ENCODE measurements at places on chromosomes 13 and 19. TPM values are rescaled to one million over a fixed set of nuclear protein-coding genes. Genes with fewer than 3 reads are reported as not detected.

DNA sequence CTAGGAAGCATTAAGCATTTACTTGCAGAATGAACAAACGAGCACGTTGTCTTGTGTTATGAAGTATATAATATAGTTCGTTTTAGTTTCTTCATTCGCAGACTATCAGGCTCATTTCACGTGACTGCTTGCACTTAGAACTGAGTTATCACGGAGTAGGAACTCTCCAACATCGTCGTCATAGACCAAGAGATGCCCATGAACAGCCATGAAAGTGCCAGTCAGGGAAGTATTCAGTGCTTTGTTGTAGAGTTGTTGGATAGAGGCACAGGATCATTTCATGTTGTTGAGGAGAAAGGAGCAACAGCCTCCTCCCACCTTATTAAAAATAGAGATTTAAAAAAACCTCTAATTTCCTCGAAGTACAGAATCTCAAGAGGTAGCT lies 977 bp upstream of the IL17D start:
- DNase-seq = no peak

GRCh38 chr19:46125447-46125846 lies 959 bp upstream of the IGFL3 start:
- DNase-seq = no peak

DNA sequence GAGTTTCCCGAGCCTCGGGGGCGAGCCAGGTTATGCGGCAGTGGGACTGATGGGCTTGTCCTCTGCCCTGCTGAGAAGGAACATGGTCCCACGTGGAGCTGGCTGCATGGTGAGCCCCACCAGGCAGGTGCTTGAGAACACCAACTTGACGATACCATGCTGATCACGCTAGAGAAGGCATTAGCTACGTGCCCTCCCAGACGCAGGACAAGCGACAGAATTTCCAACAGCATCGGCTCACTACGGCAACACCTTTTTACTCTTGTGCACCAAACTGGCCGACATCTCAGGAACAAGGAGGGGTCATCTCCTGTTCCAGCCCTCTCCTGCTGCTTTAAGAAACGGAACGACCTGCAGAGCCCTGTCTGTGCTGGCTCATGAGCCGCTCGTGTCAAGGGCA lies 8.3 kb downstream of the ZFR2 start:
- no peak for DNase-seq

DNA sequence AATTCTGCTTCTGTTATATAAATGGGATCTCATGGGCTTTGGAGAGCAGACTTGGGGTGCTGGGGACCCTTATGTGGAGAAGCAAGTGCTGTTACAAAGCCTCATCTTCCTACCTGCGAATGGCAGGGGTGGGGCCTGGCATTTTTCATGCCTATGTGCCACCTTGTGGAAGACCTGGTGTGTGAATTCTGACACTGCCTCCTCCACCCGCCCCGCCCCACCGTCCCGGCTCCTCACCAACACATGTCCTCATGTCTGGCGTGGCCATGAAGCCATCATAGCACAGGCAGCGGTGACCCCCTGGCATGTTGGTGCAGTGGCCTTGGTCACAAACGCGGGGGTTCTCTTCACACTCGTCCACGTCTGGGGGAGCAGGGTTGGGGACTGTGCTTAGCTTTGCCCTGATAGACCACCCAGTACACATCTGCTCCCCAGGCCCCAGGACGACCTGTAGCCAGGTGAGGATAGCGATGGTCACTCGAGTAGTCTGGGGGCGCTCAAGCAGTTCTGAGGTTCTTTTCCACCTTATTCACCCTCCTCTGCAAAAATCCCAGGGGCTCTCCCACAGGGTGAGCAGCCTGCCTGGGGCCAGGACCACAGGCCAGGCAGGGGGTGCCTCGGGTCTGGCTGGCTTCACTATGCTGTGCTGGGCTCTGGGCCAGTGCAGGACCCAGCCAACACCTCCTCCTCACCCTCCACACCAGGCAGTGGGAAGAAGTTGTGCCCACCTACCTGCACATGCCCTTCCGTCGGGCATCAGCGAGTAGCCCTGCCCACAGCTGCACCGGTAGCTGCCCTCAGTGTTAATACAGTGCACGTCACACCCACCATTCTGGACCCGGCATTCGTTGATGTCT lies 32.7 kb downstream of the FBN3 start:
- DNase-seq = no peak

HIPK4 gene
- not detected for total RNA-seq

ZNF737 gene
- total RNA-seq = 14.0 TPM

GRCh38 chr19:41332000-41332399 lies 21.7 kb downstream of the TGFB1 start:
- no peak for DNase-seq

IGLON5 gene
- 0.16 TPM for total RNA-seq

ZNF723 gene
- not detected for total RNA-seq

- DNase-seq = no peak
Measured at GRCh38 chr13:81171065-81171647, 830.2 kb upstream of the SPRY2 start.

GRCh38 chr19:31015778-31016177 lies 333.5 kb downstream of the TSHZ3 start:
- no peak for DNase-seq

DNA sequence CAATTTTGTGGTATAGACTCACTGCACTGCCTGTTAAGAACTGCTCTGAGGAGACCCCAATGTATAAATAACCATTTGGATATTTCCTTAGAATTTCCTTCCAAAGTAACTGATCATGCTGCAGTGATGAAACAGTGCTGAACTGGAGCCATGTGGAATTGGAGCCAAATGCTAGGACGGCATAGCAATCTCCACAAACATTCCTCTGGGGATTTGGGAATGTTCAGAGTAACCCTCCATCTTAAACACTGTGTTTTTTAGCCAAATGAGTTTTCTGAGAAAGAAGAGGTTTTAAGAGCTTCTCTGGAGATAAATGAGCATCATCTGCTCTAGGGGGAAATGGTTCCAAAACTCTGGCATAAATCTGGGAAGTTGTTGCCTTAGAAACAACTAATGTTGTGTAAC lies 98.2 kb downstream of the OLFM4 start:
- no peak for DNase-seq

- DNase-seq = no peak
Measured at GRCh38 chr19:4077007-4077374, 10.3 kb upstream of the ZBTB7A start.

SERP2 gene
- total RNA-seq = 1.1 TPM

F2RL3 gene
- total RNA-seq = not detected

RNF17 gene
- total RNA-seq = not detected

KIR3DL1 gene
- 0.14 TPM for total RNA-seq

DNA sequence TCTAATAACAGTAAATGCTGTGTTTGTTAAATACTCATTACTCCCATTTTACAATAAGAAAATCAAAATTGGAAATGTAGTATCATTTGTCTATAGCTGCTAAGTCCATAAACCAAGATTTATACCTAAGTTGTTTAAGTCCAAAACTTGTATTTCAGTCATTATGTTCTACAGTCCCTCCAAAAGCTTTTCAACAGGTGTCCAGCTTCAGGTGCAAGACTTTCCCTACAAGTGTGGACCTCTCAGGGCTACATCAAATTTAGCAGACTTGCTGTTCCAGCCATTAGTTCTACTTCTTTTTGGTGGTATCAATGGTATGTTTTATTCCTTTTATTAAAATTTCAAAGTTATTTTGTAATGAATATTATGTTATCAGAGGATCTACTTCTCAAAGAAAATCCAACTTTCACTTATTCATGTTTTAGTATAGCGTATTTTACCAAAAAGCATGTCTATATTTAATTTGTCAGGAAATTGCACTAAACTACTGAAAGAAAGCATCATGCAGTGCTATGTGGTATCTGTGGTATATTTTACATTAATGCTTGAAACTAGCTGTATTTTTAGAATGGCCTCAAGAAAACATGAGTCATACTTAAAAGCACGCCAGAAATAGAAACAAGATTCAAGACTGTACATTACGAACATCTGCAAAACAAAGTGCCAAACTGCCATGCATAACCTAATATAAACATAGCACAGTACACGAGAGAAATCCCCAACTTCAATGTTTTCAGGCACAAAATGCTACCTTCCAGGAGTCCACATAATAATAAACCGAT lies 44.5 kb downstream of the VWA8 start:
- no peak for DNase-seq

MTUS2 gene
- total RNA-seq = not detected

DNA sequence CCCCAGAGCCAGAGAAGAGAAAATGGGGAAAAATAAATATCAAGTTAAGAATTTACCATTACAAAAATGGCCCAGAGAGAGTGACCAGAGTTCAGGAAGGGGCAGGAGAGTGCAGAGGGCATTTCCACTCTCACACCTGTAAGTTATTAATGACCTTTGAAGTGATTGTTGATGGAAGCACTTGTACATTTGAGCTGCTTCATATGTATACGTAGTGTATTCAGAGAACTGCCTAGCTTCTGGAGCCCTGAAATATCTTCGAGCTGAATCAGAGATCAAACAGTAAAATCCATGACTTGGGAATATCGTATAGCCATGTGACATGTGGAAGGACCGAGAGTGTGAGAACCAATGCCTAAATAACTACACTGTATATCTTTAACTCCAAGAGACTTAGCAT lies 49.2 kb upstream of the PCCA start:
- DNase-seq = no peak

- DNase-seq = no peak
Measured at GRCh38 chr19:46830864-46831263, 19.8 kb downstream of the AP2S1 start.

DNA sequence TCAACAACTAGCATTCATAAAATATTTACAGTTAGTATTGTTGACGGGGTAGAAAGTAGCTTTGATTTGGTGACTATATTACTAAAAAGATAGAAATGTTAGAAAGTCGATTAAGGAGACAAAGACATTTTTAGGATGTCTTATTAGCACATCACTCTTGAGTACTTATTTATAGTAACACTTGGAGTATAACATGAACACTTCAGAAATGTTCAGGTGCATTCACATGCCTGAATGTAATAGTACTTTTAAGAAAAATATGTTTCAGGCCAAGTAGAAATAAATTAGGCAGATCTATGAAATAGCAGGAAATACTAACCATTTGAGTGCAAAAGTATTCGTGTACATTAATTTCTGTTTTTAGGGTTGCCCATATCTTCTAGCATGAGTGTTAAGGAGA lies 70.4 kb downstream of the CDK8 start:
- no peak for DNase-seq

DNA sequence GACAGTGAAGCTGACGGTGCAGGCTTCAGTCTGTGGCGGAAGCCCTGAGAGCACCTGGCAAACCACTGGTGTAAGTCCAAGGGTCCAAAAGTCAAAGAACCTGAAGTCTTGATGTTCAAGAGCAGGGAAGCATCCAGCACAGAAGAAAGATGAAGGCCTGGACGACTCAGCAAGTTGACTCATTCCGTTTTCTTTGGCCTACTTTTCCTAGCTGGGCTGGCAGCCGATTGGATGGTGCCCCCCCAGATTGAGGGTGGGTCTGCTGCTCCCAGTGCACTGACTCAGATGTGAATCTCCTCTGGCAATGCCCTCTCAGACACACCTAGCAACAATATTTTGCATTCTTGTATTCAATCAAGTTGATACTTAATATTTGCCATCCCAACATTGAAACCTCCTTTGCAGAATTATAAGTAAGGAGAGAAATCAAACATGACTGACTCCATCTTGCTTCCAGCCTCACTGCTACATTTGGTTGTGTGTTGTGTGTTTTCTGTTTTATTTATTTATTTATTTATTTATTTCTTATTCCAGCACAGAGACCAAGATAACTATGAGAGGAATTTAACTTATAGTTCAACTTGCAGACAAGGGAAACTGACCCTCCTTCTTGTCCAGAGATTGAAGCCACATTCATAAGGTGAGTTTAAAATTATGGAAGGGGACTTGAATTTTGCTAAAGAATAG lies 32.8 kb downstream of the IGFL2 start:
- DNase-seq = no peak

GRCh38 chr13:67227131-67227983 lies 2.8 kb downstream of the PCDH9 start:
- no peak for DNase-seq

- no peak for DNase-seq
Measured at GRCh38 chr13:63128716-63129115, 1713.1 kb upstream of the PCDH20 start.

DNA sequence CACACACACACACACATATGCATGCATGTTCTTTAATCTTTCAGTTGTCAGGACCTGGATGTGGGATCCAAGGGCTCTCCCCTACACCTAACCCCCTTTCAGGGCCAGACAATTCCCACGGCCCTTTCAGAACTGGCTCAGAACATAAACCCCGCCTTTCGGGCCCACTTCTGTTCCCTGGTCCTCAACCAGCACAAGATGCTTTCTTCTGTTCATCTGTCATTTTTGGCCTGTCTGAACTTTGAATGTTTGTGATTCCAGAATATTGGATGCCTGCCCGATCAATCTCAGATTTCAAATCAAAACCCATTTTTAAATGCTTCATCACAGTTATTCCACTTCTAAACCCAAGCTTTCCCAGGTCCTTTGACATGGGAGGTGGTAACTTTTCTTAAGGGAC lies 167.3 kb downstream of the USP12 start:
- no peak for DNase-seq

DNA sequence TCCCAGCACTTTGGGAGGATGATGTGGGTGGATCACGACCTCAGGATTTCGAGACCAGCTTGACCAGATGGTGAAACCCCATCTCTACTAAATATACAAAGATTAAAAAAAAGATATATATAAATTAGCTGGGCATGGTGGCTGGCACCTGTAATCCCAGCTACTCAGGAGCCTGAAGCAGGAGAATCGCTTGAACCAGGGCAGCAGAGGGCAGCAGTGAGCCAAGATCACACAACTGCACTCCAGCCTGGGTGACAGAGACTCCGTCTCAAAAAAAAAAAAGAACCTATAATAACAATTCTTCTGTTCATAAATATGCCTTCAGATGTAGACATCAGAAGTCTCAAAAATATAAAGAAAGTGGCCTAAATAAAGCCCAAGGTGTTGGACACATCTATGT lies 7.6 kb downstream of the ZNF737 start:
- peak; percentile 22 for DNase-seq

DNA sequence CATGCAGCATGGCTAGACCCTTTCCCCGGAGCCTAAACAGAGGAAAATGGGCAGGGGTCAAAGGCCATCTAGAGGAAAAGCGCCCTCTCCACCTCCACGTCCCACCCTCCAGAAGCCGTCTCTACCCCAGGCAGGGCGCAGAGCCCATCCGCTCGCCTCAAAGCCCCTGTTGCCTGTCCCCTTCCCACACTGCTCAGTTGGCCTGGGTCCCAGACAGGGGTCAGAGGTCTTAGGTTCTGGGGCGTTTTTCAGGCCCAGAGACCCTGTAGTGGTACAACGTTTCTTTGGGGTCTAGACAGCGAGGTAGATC lies 285 bp downstream of the TMEM143 start:
- DNase-seq = peak; percentile 35

- DNase-seq = peak; percentile 86
Measured at GRCh38 chr19:3304871-3305423, 61.4 kb upstream of the NFIC start.

- DNase-seq = peak; percentile 69
Measured at GRCh38 chr19:3276341-3276799, 51.9 kb downstream of the CELF5 start.

TLE2 gene
- 3.0 TPM for total RNA-seq

SPATA13 gene
- total RNA-seq = 47.4 TPM

DNA sequence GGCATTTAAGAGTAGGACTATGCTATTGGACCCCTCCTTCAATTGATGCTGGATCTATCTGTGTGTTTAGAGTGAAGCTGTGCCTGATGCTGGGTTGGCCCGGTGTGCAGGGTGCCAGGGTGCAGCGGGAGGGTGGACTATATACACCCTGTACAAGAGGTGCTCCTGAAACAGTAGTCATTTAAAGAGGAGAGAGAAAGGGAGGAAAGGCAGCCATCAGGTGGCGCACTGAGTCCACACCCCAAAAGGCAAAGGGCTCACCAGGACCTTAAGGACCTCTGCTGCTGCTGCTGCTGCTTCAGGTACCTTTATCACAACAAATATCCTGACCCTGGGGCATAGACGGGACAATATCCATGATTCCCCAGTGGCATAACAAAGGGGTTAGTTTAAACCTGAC lies 39.4 kb downstream of the ZNF136 start:
- DNase-seq = peak; percentile 83

All from activated CD8-positive, alpha-beta T cell treated with anti-CD3 and anti-CD28 coated beads for 36 hours (primary cell).